ENCODE measurements at places on chromosomes 7 and 10.

DNA sequence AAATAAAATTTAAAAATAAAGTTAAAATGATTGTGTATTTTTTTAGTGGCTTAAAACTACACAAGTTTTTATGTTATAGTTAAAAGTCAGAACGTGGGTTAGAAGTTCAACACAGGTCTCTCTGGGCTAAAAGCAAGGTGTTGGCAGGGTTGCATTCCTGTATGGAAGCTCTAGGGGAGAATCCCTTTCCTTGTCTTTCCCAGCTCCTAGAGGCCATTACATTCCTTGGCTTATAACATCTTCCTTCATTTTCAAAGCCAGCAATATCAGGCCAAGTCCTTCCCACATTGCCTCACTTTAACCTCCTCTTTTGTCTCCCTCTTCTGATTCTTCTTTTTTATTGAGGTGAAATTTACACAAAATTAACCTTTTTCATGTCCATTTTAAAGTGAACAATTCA is 52.4 kb upstream of the EEPD1 start:
- DNase-seq, result no peak

DNA sequence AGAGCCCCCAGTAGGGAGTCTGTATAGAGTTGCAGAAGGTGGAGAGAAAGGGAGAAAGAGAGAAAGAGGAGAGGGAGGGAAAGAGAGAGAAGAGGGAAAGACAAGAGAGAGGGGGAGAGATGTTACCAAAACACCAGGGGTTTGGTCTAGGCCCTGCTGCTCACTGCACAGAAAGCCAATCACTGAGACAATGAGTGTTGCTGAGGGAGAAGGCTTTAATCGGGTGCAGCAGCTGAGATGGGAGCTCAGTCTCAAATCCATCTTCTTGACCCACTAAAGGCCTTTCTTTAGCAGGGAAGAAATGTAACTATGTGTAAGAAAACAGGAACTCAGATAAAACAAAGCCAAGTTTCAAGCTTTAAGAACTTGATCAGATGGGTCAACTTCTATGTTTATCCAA is 198.2 kb upstream of the FOXK1 start:
- DNase-seq, result no peak

DNA sequence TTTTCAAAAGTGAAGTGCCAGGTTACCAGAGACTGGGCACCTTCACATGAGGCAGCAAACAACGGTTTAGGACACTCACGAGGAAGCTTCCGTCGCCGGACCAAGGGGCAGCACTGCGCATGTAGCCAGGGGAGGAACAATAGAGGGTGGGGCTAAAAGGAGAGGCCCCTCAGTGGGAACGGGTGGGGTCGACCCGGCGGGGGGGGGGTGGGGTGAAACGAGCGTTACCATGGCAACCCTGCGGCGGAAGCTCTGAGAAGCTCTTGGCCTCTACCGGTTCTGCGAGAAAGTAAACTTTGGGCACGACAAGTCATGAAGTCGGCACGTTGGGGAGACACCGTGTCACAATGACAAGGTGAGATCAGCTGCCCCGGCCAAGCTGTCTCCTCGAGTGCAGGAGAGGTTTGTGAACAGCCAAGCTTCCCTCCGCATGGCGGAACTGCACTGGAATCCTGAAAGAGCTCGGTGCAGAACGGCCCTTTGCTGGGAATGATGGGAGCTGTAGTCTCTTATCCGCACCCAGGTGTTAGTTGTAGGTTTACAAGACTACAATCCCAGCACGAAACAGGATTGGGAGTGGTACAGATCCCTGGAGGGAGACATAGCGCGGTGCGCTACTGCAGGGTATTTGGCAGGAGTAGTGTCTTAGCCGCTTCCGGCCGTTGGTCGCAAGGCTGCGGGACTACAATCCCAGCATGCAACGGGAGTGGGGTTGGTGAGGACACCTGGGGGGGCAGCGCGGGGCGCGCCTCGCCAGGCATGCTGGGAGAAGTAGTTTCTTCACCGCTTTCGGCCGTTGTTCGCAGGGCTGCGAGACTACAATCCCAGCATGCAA is 72.8 kb upstream of the ZNF722 start:
- peak; percentile 93 for DNase-seq

DNA sequence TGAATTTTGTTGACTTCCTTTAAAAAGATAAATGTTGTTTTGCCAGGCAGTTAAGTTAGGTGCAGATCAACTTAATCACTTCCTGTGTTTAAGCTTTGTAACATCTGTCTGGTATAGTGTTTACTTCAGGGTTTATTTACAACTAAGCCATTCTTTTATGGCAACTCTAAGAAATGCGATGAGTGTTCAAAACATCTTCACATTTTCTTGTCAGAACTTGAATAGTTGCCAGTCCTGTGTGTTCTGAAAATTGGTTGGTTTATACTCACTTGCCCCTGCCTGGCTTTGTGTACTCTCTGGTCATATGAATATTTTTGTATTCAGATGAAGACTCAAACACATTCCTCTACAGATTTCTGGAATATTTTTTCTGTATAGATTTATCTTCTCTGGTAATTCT is 327.2 kb downstream of the MDFIC start:
- DNase-seq, result no peak

GRCh38 chr10:11629731-11630130 is 18.3 kb upstream of the USP6NL start:
- no peak for DNase-seq

GRCh38 chr10:85612833-85613232 is 753.8 kb downstream of the GRID1 start:
- DNase-seq, result no peak

GRCh38 chr7:156985101-156985992 is 25.1 kb downstream of the MNX1 start:
- DNase-seq, result no peak

- DNase-seq, result no peak
These were observed 74.8 kb downstream of the FAM185A start for GRCh38 chr7:102823390-102824119.

DNA sequence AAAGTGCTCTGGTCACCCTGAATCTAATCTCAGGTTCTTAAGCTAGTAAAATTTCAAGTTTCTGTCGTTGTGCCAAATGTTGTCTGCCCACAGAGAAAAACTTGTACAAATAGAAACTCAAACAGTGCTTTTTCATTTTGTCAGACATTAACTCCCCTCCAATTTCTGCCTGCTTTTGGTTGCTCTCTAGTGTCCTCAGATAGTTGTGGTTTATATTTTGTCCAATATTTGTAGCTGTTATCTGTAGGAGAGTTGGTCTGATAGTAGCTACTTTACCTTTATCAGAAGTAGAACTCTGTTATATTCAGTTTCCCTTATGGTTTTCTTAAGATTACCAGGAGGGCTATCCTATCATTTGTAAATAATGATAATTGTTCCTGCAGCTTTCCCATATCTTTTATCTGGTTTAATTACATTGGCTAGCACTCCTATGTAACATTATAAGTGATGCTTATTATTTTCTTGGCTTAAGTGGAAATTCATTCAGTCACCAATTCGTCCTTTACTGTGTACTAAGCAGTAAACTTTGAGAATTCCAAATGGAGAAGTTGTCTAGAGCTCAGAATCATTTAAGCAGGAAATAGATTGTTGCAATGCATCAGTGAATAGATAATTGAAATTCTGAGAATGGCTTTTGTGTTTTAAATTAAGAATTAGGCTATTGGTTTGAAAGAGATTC is 91.0 kb downstream of the ANKIB1 start:
- DNase-seq, result no peak

GRCh38 chr10:119817991-119818888 is 54.4 kb downstream of the MCMBP start:
- DNase-seq, result peak; percentile 9

DNA sequence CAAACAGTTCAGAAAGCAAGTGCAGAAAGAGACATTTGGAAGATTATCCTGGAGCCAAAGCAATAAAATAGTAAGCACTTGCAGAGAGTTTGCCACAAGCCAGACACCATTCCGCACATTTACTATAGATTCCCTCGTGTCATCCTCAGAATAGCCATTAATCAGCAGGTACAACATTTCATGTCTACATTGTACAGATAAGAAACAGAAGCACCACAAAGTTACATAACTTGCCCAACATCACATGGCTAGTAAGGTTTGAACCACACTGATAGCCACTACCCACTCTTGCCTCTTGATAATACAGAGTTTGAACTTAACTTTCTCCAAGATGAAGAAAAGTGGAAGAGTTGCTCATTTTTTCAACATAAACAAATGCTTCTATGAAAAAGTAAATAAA is 40.6 kb upstream of the GHITM start:
- DNase-seq, result no peak

- peak; percentile 54 for DNase-seq
These were observed 666 bp upstream of the MAP3K8 start for GRCh38 chr10:30433306-30433729.

DNA sequence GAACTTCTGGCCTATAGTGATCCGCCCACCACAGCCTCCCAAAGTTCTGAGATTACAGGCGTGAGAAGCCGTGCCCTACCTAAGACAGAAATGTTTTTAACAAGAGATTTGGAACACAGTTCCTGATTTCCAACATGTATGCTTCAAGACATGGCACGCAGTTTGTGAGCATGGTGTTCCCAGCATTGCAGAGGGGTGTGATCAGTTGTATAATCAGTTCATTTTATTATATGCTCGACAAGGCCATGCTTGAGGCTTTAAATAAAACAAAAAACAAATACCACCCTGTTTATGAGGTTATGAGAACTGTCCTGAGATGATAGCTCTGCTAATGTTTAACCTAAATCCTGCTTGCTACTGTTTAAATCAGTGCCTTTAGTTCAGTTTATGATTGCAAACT is 60.2 kb downstream of the TASOR2 start:
- no peak for DNase-seq

GRCh38 chr7:51234139-51234538 is 82.5 kb downstream of the COBL start:
- no peak for DNase-seq

DNA sequence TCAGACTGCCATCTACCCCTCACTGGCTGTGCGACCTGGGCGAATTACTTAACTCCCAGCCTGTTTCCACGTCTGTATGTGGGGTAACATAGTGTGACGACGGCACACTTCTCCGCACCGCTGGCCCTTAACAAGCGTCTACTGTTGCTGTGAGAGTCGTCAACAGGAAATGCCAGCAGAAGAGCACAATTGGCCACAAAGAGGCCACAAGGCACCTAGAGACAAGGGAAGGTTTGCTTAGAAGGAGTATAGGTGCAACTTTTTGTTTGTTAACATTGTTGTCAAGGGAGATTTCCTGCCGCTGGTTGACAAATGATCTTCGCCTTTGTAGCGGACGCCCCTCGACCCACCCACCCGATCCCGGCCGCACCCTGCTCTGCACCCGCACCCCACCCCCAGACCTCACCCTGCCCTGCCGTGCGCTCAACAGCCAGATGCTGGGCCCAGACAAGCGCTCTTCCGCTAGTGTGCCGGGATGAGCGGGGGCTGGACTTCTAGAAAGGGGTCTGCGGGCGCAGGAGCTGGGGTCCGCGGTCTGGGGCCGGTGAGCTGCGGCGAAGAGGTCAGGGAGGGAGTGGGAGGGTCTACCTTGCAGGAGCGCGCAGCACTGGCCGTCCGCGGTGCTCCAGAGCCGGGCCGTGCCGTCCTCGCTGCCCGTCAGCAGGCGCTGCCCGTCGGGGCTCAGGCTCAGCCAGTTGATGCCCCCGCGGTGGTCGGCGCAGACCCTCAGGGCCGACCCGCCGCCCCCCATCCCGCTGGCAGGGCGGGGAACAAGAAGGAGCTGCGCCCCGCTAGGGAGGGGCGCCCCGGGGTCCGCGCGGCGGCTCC is 785 bp downstream of the WDR86 start:
- peak; percentile 27 for DNase-seq

DNA sequence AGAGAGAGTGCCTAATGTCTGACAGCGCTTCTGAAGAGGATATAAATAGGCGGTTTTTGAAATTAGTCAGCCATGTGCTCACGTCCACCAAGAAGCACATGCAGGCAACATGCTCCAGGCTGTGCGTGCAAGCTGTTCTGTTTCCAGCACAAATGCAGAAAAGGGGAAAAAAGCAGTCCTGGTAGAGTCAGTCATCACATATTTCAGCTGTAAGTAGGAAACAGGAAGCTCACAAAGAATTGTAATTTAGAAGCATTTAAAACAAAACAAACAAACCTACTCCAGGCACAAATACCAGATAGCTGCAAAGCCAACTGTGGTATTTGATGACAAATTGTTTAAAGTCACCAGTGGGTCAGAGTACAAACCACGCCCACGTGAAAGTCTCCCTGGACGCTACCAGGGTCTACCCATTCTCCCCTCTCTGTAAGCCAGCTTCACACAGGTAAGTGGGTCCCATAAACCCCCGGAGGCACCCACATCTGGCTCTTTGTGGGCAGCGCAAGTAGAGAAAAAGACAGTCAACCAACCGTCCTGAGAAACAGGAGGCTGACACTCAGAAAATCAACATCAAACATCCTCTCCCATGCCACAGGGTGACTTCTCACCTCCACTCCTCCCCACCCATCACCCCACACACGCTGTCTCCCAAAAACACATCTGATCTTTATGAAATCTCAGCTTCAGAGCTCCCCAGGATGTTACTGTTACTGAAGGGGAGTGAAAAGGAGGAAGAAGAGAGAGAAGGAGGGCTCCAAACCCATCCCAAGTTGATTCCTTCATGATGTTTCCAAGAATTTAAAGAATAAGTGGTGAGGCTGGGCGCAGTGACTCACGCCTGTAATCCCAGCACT is 186.4 kb downstream of the FAM107B start:
- DNase-seq, result peak; percentile 83

DNA sequence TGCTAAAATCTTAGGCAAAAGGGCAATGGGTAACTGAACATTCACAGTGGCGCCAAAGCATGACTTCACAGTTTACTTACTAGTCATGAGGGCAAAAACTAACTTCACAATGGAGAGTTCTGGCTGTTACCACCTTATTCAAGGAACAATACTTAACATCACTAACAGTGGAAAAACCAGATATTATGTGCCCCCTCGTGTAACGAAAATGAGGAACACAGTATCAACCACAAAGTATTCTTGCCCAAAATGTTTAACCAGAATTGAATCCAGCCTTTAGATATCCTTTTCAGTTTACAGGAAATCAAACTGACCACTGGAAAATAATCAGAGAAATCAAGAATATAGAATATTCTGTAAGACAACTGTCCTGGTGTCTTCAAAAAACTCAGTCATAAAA is 9.5 kb downstream of the C7orf25 start:
- no peak for DNase-seq

GRCh38 chr10:78600740-78601139 is 468.0 kb upstream of the ZMIZ1 start:
- no peak for DNase-seq

DNA sequence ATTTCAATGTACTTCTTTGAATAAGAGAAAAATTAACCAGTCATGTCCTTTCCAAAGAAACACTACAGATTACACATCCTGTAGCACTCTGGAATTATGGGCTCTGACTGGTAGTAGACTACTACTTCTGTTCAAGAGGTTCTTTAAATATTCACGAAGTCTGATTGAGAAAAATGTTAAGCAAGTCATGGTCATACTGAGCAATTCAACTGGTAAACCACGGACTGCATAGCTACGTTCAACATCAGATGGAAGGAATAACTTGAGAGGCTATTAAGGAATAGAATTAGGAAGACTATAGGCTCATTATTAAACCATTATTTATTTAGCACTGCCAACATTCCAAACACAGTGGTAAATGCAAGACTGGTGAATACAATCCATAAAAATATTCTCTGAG is 160.8 kb downstream of the IMMP2L start:
- DNase-seq, result no peak

- DNase-seq, result no peak
These were observed 1066.7 kb downstream of the CNTNAP2 start for GRCh38 chr7:147183276-147183675.

GRCh38 chr10:96374004-96374403 is 15.2 kb upstream of the OPALIN start:
- no peak for DNase-seq

- DNase-seq, result no peak
These were observed 55.7 kb downstream of the CUBN start for GRCh38 chr10:17073725-17074540.
